ENCODE measurements at places on chromosomes 4 and X. TPM values are rescaled to one million over a fixed set of nuclear protein-coding genes. Genes with fewer than 3 reads are reported as not detected.

DNA sequence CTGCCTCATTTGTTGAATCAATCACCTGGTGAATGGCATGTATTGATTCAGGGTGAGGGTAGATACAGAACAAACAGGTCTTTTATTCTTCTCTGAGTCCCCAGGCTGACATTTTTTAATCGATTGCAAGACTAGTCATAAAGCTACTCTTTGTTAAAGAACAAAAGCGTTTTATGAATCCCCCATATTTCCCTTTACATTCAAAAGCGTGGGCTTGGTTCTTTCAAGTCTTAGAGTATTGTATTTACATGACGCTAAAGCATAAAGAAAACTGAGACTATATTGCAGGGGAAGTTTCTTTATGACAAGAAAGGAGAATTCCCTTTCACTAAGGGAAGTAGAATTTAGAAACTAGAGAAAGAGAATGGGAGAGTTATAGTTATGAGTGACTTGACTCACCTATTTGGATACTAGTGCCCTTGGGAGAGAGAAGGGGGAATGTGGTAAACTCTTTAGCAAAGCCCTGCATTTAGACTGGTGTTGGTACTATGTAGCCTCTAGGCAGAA, 69.3 kb upstream of the PDE5A start:
- no peak for DNase-seq

- no peak for DNase-seq
Observed at GRCh38 chr4:148265627-148266026, 176.6 kb downstream of the NR3C2 start.

- no peak for DNase-seq
Observed at GRCh38 chr4:150314031-150314430, 235.8 kb downstream of the DCLK2 start.

DNA sequence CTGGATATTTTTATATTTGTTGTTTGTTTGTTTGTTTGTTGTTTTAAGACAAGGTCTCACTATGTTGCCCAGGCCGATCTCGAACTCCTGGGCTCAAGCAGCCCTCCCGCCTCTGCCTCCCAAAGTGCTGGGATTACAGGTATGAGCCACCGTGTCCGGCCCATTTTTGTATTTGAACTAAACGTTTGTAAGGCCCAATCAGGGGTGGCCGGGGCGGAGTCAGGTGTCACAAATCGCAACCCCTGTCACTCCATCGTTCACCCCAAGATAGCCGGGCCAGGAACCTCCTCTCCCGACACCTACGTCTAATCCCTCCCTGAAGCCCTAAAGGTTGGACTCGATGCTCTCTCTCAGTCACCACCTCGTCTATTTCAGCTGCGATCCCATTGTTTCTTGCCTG, 722 bp upstream of the EFHC2 start:
- DNase-seq, result peak; percentile 84

DNA sequence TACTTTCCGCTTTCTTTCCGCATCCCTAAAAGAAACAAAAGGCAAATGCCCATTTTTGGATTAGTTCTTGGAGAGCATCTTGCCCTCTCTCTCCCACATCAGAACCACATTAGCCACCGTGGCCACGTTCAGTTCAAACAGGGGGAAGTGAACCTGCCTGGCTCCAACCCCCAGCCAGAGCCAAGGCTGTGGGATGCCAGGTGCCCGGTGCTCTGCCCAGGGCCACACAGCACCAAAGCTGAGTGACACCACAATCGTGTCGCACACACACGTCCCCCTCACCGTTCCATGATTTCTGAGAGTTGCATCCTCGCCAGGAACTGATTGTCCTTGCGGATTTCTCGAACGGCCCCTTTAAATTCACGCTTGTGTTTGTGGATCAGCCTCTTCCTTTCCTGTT, 24.3 kb downstream of the NOP14 start:
- peak; percentile 55 for DNase-seq

GRCh38 chr4:77734928-77735327, 84.2 kb downstream of the CNOT6L start:
- DNase-seq, result no peak

DNA sequence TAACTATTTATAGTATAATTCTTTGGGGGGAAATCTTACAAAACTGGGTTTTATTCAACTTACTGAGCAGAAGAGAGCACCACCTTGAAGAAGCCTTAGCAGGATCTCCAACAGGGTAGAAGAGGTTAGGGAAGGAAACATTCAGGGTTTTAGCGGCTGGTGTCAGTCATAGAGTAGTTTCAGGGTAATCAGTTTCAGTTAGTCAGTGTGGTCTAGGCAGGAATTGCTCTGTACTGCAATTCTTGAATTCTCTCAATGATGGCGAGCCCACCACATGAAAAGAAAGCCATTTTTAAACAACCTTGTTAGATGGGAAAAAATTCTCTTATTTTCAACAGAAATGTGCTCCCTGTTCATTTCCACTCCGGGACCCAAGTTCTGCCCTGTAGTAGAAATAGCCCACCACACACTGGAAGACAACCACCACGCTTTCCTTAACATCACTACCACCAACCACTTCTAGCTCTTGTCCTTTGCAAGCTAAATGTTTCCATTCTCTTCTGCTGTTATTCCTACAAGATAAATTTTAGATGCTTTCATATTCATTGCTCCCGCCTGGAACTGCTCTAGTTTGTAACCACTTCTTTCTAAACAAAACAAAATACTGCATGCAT, 25.9 kb downstream of the COL25A1 start:
- no peak for DNase-seq

DNA sequence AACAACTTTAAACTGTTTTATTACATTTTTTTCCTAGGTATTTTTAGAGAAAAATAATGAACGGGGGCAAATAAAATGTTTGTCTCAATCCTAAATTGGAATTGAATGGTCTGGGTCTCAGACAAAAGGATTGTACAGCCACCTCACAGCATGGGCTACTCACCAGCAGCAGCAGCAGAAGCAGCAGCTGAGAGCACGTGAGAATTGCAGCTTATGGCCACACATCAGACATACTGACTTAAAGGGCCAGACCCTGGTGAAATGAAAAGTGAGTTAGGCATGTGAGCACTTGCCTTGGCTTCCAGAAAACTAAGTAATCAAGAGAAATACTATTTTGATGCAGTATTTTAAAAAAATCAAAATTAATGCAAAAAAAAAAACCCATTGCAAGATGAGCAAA, 56.6 kb downstream of the AASDH start:
- no peak for DNase-seq

DNA sequence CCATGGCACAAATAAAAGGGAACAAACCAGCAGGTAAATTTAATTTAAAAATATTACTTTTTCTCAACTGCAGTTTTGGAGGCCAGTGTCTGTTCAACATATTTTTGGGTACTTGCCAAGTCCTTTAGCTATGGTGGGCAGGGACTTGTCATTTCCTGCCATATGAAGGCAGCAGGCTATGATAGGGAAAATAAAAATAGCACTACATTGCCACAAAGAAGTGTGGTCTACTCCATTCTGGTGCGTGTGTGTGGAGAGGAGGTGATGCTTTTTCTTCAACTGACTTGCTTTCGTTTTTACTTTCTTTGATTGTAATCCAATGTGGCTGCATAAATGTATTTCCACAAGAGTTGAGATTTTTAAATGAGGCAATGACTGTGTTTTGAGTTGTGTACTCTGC, 17.2 kb downstream of the GPR174 start:
- DNase-seq, result no peak

- no peak for DNase-seq
Observed at GRCh38 chr4:7943211-7943610, 3.5 kb upstream of the AFAP1 start.

Gene C4orf36
- total RNA-seq, result 0.78 TPM

Data from cardiac septum (tissue), 1 donor.